ENCODE measurements at places on chromosomes 6 and 20. TPM values are rescaled to one million over a fixed set of nuclear protein-coding genes. Genes with fewer than 3 reads are reported as not detected.

RTN4IP1 gene
- total RNA-seq, result 6.8 TPM

MMP24 gene
- 0.78 TPM for total RNA-seq

LAMA2 gene
- total RNA-seq, result 1.8 TPM

TBC1D32 gene
- total RNA-seq, result 5.7 TPM

TUBB2B gene
- total RNA-seq, result 2.4 TPM

IL20RA gene
- not detected for total RNA-seq

TAB2 gene
- total RNA-seq, result 21.4 TPM

All from pulmonary artery endothelial cell (primary cell).